ENCODE measurements at places on chromosomes 5 and 9.

GRCh38 chr5:43227655-43228054, 35.6 kb downstream of the NIM1K start:
- no peak for DNase-seq

GRCh38 chr9:129834489-129835127, 467 bp downstream of the C9orf78 start:
- DNase-seq, result no peak

DNA sequence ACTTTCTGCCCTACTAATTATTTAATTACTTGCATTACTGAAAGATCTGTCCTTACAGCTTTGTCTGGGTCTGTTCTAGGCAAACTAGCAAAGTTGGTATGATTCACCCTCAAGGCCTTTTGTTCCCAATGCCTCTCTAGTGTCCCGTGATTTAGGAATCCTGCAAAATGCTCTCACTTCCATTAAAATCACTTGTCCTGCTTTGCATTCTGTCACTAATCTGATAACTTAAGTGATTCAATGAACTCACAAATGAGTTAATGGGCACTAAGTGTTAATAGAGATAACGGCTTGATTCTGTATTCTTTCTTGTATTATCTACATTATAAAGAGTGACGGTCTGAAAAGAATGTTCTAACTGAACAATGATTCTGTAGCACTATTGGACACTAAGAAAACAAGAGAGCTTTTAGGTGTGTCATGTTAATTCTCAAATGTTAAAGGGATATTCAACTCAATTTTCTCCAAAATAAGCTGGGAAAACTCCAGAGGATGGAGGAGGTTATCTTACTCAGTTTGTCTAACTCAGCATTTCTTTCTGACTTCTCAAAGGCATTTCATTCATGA, 697.3 kb downstream of the CETN3 start:
- no peak for DNase-seq

DNA sequence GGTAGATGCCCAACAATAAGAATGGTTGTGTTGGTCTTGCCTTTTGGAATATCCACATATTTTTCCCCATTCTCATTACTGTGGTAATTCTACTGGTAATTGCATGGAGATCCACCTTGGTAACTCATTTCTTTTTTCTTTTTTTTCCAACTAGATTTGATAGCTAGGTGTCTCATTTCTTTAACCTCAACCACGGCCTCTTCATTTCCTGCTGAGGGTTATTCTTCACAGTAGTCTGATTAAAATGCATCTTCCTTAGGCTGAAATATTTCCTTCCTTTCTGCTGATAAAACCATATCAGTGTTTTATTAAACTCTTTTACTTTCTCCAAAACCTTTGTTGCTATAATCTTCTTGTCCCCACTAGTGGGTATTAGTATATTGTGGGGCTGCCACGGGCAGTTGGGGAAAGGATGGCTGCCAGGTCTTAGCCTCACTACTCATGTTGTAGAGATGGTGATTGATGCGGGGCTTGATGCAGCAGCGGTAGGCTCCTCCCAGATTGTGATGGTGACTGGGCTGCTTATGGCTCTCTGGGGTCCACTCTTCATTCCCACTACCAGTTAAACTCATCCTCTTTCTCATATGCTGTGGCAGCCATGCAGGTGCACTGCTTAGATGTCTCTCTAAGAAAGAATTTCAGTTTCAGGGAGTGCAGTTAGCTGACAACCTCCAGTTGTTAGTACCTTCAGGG, 35.9 kb downstream of the KIF2A start:
- DNase-seq, result no peak

DNA sequence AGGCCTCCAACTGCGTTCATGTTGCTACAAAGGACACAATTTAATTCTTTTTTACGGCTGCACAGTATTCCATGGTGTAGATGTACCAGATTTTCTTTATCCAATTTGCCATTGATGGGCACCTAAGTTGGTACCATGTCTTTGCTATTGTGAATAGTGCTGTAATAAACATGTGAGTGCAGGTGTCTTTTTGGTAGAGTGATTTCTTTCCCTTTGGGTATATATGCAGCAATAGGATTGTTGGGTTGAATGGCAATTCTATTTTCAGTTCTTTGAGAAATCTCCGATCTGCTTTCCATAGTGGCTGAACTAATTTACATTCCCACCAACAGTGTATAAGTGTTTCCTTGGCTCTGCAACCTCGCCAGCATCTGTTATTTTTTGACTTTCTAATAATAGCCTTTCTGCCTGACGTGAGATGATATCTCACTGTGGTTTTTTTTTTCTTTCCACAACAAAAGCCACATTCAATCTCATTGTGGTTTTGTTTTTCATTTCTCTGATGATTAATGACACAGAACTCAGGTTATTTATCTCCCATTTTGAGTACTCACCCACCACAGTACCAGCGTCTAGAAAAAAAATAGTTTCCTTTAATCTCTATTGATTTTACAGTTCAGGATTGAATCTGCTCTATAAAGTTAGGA, 21.9 kb downstream of the ARRDC3 start:
- DNase-seq, result no peak
